Fibroblast of the aortic adventitia (primary cell): ENCODE measurements at places on chromosomes 13 and 19. TPM values are rescaled to one million over a fixed set of nuclear protein-coding genes. Genes with fewer than 3 reads are reported as not detected.

OR7D4 gene
- not detected in 2 replicates for total RNA-seq

RFPL4A gene
- not detected in 2 replicates for total RNA-seq

ZNF835 gene
- total RNA-seq: not detected in 2 replicates

FBXO17 gene
- total RNA-seq: 22.9 and 56.3 TPM in 2 replicates

ATP4A gene
- total RNA-seq: not detected in 2 replicates

SLITRK5 gene
- under 0.01 and 0.09 TPM in 2 replicates for total RNA-seq

PSG11 gene
- 0.09 TPM in 1 of 2 replicates, not detected in the other for total RNA-seq

DNA sequence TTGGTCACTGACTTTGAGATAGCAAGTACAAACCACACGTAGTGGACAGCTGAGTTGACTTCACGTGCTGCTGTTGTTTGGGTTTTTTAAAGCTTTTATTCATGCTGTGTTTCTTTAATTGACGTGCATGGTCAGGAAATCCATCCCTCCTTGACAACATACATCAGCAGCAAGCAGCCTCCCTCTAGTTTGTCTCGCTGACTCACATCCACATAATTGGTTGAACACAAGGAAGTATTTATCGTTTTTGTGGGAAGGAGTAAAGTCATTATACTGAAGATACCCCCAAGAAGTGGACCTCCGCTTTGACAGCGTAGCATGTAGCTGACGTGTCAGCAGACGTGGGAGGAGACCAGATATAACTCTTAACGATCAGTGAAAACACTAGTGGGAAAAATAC is 355.8 kb downstream of the MYO16 start:
- DNase-seq: no peak

GRCh38 chr13:69319656-69320055 is 788.0 kb upstream of the ATXN8OS start:
- DNase-seq: no peak

DNA sequence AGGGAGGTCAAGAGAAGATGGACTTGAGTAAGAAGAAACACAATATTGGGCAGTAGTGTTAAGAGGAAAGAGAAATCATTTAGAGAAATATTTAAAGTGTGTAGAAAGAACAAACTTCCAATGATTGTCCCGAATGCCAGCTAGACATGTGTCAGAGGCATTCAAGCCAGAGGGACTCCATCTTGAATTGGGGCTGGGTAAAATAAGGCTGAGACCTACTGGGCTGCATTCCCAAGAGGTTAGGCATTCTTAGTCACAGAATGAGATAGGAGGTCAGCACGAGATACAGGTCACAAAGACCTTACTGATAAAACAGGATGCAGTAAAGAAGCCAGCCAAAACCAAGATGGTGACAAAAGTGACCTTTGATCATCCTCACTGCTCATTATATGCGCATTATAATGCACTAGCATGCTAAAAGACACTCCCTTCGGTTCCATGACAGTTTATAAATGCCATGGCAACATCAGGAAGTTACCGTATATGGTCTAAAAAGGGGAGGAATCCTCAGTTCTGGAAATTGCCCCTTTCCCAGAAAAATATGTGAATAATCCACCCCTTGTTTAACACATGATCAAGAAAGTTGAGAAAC is 127.0 kb upstream of the IPO5 start:
- DNase-seq: no peak

DNA sequence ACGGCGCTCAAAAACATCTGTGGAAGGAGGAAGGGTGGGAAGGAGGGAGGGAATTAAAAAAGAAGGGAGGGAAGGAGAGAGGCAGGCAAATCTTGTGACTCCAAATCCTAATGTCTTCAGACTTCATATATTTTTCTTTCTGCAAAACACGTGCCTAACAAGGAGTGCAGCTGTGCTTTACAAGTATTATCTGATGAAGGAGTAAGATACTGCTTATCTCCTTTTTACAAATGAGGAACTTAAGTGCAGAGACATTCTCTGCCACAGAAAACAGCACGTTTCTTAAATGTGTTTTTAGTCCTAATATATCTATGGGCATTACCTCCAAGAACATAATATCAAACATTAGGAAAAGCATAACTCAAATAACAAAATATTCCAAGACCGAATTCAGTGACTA is 6.5 kb downstream of the FLT3 start:
- no peak for DNase-seq

DNA sequence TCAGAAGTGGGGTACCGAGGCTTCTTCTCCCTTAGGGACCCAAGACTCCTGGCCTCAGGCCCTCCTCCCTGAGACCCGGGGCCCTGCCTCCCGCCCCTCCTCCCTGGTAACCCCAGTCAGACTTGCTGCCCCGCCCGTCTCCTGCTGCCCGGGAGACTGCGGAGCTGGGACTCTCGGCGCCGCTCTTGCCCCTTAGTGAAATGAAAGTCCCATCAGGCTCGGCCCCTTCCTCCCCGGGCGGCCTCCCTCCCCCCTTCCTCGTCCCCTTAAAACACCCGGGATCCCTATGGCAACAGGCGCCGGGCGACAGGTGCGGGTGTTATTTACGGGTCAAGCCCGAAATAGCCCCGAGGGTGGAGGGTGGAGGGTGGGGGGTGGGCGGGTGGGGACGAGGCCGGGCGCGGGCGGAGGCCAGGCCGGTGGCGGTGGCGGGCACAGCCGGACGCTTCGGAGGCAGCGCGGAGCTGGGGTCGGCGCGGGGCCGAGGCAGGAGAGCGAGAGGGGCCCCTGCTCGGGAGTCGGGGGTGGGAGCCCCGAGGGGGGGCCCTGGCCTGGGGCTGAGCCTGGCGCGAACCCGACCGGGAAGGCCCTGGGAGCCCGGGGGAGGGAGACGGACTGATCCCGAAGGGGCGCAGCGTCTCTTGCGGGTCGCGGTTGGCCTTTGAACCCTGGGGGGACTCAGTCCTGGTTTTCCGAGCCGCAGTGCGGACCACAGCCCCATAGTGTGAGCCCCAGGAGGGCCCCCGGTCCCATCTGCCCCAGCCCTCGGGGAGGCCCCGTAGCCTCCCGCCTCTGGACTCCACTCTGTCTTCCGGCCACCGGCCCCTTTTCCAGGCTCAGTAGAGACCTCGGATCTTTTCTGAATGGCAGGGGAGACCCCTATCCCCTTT is at the start of gene CACNG6:
Gene CACNG6, plus strand, starts transcription at position 414 of the 890 bp plus-strand sequence. CDS start 1,241 bp downstream, outside the sequence.
- DNase-seq: peak; percentile 49

DNA sequence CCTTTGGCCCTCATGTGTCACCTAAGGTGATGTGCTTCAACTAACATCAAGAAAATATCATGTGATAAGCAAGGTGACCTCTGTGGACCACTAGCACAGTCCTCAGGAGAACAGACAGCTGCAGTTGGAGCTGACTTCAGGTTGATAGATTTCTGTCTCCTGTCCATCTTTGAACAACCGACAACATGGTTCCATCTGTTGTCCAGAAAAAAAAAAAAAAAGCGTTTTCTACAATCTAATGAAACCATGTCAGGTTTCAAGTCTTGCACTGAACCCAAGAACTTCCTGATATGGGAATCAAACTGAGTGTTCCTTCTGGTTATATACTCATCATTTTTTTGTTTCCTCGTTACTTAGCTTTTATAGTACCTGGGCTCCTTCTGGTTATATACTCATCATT is 75.7 kb downstream of the LHFPL6 start:
- no peak for DNase-seq

GRCh38 chr13:109131698-109132257 is 502.4 kb downstream of the MYO16 start:
- DNase-seq: peak; percentile 6

- no peak for DNase-seq
Measured at GRCh38 chr19:5680084-5680436, 256 bp downstream of the MICOS13 start.

DNA sequence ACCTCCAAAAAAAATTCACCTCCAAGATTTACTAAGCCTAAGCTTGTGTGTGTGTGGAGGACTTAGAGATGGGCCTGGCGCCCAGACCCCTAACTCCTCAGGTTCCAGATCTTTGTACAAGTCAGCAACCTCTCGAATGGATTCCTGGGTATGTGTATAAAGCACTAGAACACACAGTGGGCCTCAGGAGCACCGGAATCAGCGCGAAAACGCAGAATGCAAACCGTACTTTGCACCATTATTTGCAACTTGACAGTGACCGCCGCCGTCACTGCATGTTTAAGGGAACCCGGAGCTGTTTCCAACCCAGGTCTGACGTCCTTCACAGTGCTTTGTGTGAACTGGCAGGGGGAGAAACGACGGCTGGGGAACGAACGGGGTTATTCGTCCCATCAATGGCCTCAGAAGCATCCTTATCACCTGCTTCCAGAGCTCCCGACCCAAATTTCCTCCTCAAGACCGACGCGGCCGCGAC is 688 bp downstream of the ZNF606 start:
- DNase-seq: peak; percentile 14

- no peak for DNase-seq
Measured at GRCh38 chr19:54475706-54476105, 2.6 kb upstream of the CDC42EP5 start.

DNA sequence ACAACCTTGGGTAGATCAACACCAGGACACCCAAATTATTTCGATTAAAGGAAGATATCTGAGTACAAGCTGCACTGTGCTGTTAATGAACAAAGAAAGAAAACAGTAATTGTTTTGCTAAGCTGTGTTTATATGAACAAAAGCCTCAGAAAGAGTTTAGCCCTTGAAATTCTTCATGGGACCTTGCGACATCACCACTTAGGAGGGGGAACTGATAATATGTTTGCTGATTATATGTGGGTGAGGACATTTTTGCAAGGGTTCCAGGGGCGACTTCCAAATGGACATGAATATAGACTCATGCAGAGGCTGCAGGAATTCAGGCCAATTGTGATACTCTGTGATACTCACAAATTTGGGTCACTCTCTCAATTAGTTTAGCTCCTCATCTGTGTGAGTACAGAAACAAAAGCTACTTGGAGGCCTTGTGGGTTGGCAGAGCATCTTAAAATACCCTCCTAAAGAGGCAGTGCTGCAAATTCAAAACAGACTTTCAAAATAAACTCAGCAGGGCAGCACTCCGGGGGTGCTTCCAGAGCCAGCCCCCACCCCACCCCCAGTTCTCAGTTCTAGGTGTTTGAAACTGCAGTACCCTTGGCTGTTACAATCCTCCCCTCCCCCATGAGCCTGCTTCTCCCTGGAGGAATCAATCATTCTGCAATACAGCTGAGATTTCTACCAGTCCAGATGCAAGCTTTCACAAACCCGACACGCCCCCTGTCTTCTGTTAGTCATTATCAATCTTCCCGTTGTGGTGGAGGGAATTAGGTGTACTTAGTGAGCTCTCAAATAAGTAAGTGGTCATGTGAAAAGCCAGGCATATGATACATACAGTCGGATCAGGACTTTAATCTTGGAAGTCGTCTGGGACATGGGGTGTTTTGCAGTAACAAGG is 97.0 kb upstream of the MBNL2 start:
- DNase-seq: peak; percentile 75
